Stimulated activated CD4-positive, alpha-beta T cell treated with anti-CD3 and anti-CD28 coated beads, TNF-alpha, amount 100 ng/mL, for 4 hours (primary cell): ENCODE measurements at places on chromosomes 5 and 9.

DNA sequence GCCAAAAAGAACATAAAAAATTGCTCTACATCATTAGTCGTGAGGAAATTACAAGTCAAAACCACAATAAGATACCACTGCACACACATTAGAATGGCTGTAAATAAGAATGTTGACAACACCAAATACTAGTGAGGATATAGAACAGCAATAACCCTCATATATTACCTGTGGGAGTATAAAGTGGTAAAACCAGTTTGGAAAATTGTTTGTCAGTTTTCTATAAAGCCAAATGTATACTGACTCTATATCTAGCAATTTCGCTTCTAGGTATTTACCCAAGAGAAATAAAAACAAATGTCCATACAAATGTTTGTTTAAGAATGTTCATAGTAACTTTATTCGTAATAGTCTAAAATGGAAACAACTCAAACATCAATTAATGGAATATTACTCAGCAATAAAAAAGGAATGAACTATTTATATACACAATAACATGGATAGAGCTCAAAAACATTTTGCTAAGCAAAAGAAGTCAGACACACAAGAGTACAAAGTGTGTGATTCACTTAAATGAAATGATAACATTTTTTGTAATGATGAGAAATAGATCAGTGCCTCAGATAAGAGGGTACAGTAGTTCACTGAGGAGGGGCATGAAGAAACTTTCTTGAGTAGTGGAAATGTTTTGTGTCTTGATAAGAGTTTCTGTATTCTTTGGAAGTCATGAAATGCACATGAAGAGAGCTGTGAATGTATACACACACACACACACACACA lies 219.6 kb upstream of the ZNF462 start:
- no peak for DNase-seq

DNA sequence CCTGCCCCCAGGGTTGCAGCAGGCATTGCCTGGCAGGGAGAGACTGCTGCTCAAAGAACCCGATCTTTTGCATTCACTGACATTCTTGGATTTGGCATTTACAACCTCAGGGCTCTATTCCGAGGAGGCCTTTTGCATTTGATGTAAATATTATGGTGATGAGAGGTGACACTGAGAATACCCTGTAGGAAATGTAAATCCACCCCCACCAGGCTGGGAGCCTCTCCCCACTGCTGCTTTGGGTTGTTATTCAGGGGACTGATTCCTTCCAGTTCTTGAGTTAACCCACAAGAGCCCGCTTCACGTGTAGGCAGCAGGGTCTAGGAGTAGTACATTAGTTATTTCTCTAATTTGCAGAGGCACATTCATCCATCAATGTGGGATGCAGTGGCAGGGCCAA lies 55.5 kb upstream of the ARAP3 start:
- no peak for DNase-seq

GRCh38 chr5:28066856-28067255 lies 1028.5 kb upstream of the CDH9 start:
- no peak for DNase-seq

GRCh38 chr5:139393497-139394122 lies 1.3 kb downstream of the PROB1 start:
- no peak for DNase-seq

DNA sequence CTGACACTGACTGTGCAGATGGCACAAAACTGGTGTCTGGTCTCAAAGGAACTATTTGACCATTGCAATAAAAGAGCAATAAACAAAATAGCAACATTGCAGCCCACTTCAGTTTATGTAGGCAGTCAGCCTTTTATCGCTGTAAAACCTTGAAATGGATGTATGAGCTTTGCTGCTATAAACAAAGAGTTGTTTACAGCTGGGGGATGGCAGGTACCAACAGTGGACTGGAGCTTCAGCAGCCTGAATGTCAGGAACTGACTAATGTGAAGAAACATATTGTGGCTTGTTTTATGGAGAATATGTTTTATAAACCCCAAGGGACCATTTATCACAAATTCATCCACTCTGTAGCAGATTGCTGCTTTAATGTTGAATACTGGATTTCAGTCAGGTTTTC lies 78.0 kb downstream of the PTPRD start:
- no peak for DNase-seq

DNA sequence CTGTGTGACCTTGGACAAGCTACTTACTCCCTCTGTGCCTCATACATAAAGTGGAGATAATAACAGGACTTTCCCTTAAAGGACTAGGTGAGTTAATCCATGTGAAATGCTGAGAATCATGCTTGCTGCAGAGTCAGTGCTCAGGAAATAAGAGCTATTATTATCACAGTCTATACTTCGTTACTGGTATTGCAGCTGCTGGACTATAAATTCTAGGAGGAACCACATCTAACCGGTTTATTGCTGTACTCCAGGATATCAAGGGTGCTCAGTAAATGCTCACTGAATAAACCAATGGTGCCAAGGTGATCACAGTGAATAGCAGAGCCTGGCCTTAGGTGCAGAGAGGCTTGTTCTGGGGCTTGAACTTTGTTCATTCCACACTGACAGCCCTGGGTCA lies 69.3 kb downstream of the HSPA4 start:
- DNase-seq = no peak

- no peak for DNase-seq
These were observed 85.6 kb upstream of the CACNA1B start for GRCh38 chr9:137791947-137792346.

DNA sequence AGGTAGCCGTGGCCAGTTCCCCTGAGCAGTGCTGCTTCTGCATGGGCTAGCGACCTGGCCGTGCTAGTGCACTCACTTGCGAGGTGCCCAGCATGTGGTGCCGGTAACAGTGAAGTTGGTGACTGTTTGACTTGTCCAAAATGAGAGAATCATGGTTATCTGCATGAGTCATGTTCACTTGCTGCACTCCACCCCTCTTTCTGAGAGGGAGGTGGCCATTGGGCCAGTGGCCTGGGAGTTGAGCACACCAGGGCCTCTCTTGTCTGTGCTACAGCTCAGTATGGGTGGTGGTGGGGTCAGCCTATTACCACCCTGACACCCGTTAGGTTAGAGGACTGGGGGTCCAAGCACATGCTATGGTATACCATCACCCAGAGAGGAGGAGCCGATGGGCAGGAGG lies 55.4 kb upstream of the GARNL3 start:
- no peak for DNase-seq

DNA sequence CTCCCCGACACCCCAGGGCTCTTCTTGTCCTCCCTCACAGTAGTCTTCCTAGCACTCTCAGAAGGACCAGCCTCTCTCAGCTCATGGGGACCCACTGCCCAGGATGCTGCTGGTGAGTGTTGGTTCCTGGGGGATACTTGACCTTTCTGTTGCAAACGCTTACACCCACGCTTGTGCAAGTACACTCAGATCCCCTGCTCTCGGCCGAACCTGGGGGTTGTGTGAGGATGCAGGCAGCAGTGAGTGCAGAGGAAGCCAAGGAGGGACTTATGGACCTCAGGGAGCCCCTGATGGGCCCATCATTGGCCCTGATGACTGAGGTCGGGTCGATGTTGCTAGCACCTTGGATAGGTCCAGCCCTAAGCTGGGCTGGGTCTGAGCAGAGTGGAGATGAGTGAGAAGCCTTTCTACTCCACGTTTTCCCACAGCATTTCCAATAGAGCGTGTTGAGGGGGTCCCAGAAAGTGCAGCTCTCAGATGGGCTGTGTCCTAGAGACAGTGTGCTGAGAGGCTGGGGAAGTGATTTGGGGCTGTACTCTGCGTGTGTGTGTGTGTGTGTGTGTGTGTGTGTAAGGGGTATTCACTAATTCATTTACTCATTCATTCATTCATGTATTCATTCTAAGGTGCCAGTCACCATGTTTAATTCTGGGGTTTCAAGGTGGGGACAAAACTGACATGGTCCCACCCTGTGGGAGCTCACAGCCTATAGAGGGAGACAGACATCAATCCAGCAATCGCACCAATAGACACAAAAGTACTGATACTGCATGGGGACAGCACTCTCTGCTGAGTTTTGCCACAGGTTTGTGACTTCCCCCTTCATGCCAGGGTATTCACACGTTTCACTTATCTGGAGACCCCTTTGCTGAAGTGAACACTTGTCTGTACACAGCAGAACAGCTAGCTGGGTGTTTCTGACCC lies 25.2 kb upstream of the PITX1 start:
- DNase-seq = no peak

- no peak for DNase-seq
These were observed 1350.0 kb upstream of the CDH9 start for GRCh38 chr5:28388428-28388827.

DNA sequence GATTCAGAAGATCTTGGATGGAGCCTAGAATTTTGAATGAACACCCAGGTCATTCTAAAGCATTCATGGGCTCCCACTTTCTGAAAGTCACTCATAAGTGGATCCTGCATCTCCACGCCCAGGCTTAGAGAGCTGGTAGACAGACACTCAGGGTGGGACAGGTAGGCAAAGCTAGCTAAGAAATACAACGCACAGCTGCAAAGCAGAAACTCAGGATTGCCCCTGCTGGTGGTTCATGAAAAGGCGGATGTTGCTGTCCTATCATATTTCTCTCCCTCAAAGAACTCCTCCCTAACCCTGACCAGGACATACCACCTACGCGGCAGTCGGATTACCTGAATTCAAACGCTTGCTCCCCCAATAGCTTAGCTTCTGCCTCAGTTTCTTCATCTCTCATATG lies 226.5 kb downstream of the GLIS3 start:
- no peak for DNase-seq

GRCh38 chr9:69149321-69149807 lies 24.7 kb upstream of the TJP2 start:
- DNase-seq = no peak

DNA sequence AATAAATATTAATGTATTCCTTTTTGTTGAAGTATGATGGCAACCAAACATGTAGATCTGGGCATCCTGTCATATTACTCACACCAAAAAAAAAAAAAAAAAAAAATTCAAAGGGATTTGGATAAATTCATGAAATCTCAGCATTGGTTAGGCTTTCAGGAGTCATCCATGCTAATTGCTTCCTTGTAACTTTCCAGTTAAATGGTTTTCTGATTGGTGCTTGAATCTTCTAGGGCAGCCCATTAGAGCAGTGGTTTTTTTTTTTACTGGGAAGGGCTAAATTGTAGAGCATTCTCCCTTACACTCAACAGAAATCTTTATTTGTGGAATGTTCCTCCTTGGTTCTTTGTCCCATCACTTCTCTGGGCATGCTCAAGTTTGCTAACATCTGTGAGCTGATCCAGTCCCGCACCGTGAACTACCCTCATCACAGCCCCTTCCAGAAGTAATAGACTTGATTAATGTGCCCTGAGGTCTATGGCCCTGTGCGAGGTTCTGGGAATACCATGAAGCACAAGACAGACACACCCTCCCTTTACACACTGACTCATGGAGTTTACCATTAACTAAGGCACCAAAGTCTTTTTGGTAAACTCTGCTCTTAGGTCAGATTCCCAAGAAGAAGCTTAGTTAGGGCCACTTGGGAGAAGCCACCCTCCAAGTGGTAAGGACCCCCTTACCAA lies 56.0 kb downstream of the RGS3 start:
- no peak for DNase-seq

DNA sequence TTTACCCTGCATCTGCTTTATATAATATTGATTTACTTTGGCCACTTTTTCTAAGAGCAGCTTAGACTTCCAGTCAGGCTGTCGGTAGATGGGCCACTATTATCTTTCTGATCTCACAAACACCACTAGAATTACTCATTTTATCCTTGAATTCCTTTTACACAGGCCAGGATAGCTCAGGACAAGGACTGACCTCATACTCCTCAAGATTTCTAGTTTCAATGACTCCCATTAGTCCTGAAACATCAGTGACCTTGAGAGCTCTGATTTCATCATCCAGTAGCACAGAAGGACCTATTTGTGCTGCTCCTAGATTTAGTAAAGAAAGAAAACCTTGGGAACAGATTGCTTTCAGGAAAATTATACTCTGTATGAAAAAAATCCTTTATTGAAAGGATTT lies 727.9 kb upstream of the PTPRD start:
- DNase-seq = no peak

- no peak for DNase-seq
These were observed 174.1 kb downstream of the SNX18 start for GRCh38 chr5:54691656-54692055.

- no peak for DNase-seq
These were observed 3.4 kb upstream of the RHOBTB3 start for GRCh38 chr5:95727764-95728191.

- DNase-seq = no peak
These were observed 14.7 kb downstream of the MGAT1 start for GRCh38 chr5:180787711-180788431.

- DNase-seq = no peak
These were observed 37.9 kb downstream of the ARHGEF28 start for GRCh38 chr5:73663860-73664240.

DNA sequence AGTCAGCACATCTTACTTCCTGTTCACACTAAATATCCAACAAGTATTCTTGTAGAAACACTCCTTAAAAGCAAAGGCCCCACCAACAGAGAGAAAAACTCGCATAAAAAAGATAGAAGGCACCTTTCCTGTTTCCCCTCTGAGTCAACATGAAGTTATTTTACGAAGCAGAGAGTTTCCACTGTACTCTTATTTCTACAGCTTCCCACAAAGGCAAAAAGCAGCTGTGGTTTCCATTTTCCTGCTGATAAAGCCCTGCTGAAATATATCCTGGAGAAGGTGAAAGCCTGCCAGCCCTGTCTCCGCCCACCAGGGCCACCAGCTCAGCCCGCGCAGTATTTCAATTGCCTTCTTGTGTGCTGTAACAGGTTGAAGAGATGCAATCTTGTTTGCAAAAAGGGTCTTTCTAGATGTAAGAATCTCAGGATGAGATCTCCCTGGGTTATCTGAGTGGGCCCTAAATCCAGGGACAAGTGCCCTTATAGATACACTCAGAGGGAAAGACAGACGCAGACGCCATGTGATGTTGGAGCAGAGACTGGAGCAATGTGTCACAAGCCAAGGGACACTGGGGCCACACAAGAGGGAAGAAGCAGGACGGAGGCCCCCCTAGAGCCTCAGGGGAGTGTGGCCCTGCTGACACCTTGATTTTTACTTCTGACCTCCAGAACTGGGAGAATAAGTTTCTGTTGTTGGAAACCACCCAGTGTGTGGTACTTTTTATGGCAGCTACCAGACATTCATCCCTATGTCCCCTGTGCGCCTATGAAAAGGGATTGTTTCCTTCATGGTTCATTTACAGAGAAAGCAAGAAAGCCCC lies 19.9 kb downstream of the SEMA4D start:
- DNase-seq = no peak

DNA sequence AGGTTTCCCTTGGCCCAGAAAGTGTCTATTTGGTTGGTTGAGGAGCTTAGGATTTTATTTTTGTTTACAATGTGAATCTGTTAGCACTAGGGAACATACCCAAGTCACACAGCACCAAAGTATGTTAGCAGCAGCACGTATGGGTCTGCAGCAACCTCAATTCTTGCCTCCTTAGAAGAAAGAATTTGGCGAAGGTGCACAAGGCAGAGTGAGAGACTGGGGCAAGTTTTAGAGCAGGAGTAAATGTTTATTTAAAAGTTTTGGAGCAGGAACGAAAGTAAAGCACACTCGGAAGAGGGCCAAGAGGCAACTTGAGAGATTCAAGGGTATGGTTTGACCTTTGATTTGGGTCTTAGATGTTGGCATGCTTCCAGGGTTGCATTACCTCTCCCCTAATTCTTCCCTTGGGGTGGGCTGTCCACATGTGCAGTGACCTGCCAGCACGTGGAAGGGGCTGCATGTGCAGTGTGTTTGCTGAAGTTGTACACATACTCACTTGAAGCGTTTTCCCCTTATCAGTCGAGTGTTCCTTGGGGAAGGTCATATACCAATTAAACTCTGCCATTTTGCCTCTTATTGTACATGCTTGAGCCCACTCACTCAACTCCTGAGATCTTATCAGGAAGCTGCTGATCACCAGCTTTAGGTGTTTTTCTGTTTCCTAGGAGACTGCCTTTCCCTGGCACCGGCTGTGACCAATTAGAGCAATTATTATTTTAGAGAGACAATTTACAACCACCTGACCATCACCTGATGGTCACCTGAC lies 64.9 kb upstream of the SHC3 start:
- no peak for DNase-seq
